ENCODE measurements at places on chromosomes 6 and 20.

- DNase-seq: peak; percentile 92
Observed at GRCh38 chr6:37919417-37920157, 100.1 kb downstream of the ZFAND3 start.

- no peak for DNase-seq
Observed at GRCh38 chr6:118913161-118913560, 19.2 kb downstream of the ASF1A start.

- no peak for DNase-seq
Observed at GRCh38 chr6:132865364-132865763, 51.0 kb downstream of the RPS12 start.

DNA sequence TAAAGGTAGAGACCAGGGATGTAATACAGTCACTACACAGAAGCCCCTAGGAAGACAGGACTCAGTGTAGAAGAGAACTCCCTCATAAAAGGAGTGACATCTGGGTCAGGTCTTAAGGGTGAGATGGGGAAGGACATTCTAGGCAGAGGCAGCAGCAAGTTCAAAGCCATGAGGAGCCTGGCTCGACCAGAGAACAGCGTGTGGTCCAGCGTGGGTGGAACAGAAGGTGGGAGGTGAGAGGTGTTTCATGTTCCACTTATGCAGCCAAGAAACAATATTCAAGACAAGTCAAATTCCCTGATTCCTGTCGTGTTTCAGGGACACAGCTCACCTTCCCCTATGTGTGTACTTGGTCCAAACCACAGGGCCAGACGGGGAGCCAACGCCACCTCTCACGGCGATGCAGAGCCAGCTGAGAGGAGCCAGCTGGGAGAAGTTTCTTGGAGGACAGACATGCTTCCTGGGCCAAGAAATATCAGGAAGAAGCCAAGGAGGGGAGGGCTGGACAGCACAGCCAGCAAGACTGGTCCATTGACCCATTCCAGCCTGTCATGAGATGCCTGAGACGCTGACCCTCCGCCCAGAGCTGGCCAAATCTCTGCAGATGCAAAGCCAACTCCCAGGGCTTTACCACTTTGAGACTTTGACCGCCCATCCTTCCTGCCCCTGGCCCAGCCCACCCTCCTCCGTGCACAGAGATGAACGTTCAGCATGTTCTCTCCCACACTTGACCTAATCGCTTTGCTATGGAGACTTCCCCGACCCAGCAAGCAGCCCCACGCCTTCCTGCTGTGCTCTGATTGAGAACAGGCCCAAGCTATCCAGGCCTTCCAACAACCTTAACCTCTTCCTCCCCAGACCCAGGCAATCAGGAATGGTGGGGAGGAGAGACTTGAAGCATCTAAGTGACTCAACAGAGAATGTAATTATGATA lies 113.8 kb downstream of the PRND start:
- no peak for DNase-seq

DNA sequence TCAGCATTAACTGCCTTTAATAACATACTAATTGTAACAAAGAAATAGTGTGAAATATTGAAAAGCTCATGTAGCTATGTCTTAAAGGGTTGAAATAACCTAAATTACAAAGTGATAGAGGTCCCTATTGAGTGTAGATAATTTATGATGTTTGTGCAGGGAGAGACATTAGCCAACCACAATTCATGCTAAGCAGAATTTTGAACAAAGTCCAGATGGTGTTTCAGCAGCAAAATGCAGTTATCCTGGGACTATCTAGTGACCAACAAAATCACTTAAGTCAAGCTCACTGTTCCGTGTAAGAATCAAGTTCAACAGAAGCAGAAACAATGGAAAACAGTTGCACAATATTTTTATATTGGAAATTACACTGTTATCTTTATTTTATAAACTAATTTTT lies 218.5 kb downstream of the SIM1 start:
- no peak for DNase-seq

DNA sequence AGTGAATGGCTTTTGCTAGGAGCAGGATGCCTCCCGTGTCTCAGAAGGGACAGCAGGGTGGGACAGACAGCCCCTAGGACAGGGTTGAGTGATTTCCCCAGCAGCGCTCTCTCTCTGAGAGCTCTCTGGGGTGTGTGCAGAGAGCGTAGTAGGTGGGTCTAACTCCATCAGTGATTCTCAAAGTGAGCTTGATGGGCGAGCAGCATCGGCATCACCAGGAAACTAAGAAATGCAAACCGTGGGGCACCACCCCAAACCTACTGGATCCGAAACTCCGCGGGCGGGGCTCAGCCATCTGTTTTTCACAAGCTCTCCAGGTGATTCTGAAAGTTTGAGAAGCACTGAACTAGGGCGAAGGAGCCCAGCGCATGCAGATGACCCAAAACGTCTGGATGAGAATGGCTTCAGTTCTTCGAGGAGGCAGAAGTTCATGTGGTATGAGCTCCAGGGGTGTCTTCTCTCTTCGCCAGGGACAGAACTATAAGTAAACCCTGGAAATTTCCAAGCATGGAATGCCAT lies 119.6 kb upstream of the RNF24 start:
- DNase-seq: no peak

- no peak for DNase-seq
Observed at GRCh38 chr6:3663081-3663480, 88.4 kb downstream of the PXDC1 start.

DNA sequence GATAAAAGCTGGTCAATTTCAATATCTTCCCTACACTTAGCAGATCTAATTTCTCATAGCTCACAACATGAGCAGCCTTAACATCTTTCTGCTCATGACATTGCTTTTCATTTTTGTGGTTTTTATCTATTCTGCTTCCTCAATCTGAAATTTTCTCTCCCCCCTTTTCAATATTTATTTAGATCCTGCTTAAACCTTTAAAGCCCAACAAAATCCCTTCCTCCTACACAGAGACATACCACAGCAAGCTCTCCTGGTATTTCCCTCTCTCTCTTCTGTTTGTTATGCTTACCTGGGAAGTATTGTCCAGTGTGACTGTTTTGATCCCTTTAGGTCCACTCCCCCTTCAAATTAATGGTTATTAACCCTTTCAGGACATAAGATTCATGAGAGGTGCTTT lies 582.5 kb downstream of the RFPL4B start:
- no peak for DNase-seq

DNA sequence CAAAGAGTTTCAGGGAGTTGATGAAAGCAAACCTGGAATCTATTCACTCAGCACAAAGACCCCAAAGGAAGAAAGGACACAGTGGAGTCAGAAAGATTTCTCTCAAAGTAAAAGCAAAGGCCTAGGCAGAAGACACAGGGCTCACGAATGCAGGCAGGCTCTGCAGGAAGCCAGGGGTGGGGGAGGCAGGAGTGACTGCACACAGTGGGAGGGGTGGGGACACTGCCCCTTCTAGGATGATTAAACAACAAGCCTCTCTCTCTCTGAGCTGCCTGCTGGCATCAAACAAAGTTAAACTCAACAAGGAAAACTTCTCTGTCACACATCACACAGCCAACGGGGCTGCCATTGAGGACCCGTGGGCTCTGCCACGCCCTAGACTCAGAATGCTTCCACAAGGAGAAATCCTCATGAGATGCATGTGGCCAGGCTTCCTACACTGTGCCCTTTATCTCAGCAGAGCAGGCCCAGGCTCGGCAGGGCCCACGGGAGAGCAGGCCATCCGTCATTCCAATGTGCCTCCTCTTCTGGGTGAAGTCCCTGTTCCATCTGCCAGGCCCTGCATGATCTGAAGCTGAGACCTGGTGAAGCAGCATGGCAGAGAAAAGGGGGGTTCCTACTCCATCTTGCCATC lies 70.1 kb downstream of the RAMACL start:
- peak; percentile 18 for DNase-seq

Data from IMR-90 (cell line).